ENCODE measurements at places on chromosomes 12 and 14. TPM values are rescaled to one million over a fixed set of nuclear protein-coding genes. Genes with fewer than 3 reads are reported as not detected.

The NDRG2 gene
- total RNA-seq, result 7.6 TPM

The PRB4 gene
- total RNA-seq, result not detected

The SIRT4 gene
- 1.4 TPM for total RNA-seq

The HRK gene
- not detected for total RNA-seq

The SIX1 gene
- total RNA-seq, result not detected

The LEMD3 gene
- 35.9 TPM for total RNA-seq

The B3GNT4 gene
- total RNA-seq, result 1.4 TPM

The GNG2 gene
- total RNA-seq, result 293 TPM

The OR6C2 gene
- not detected for total RNA-seq

The RTRAF gene
- 206 TPM for total RNA-seq

The RNASE4 gene
- total RNA-seq, result 0.63 TPM

The CAPZA3 gene
- total RNA-seq, result not detected

The VRTN gene
- not detected for total RNA-seq

The SDR9C7 gene
- total RNA-seq, result not detected

The VSIG10 gene
- total RNA-seq, result 8.2 TPM

The CCDC88C gene
- 147 TPM for total RNA-seq

The RND1 gene
- total RNA-seq, result 1.4 TPM

The RBP5 gene
- 0.29 TPM for total RNA-seq

DNA sequence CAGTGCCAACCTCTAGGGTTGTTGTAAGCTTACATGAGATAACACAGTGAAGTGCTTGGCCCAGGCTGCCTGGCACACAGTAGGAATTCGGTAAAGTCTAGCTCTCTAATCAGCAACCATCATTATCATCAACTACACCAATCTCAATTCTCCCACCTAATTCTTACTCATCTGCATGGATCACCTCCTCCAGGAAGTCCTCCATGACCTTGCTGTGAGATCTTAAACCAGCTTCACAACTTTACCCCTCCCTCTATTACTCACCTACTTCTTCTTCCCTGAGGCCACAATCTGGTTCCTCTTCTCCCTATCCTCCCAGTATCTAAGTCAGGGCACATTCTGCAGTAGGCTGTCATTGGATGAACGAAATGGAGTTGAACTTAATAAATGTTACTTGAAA, 67.3 kb downstream of the GSC start:
- no peak for DNase-seq

DNA sequence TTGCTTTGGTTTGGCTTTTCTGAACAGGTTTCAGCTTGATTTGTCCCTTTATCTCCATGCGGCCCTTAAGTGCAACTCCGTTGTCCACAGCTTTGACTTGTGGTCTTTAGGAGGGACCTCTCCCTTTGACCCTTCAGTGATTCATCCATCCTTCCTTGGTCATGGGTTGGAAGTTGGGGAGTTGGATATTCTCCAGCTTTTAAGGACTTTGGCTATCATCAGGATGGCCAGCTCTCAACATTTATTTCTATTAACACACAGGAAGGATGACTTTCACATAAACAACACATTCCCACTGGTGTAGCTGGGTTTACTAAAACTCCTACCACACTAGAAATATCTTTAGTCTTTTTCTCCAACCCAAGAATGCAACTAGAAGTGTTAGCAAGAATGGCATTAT, 50.9 kb upstream of the E2F7 start:
- DNase-seq, result no peak

- DNase-seq, result no peak
Measured at GRCh38 chr12:116598311-116599284, 39.4 kb downstream of the MAP1LC3B2 start.

DNA sequence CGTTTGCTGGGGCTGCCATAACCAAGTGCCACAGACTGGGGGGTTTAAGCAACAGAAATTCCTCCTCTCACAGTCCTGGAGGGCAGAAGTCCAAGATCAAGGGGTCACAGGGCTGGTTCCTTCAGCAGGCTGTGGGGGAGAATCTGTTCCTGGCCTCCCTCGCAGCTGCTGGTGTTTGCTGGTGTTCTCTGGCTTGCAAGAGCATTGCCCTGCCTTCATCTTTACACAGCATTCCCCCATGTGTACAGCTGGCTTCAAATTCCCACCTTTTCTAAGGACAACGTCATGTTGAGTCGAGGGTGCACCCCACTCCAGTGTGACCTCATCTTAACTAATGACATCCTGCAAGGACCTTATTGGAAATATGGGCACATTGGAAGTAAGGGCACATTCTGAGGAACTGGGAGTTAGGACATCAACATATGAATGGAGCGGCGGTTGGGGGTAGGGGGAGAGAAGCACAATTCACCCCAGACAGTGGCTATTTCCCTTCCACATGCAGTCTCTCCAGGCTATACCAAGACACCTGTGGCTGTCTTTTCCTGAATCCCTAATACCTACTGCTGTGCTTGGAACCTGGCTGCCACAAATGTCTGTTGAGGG, 123.6 kb downstream of the FOXN3 start:
- DNase-seq, result no peak

GRCh38 chr12:6030081-6030480, 85.0 kb upstream of the ANO2 start:
- DNase-seq, result no peak

- DNase-seq, result no peak
Measured at GRCh38 chr14:63573581-63573980, 30.4 kb upstream of the PPP2R5E start.

DNA sequence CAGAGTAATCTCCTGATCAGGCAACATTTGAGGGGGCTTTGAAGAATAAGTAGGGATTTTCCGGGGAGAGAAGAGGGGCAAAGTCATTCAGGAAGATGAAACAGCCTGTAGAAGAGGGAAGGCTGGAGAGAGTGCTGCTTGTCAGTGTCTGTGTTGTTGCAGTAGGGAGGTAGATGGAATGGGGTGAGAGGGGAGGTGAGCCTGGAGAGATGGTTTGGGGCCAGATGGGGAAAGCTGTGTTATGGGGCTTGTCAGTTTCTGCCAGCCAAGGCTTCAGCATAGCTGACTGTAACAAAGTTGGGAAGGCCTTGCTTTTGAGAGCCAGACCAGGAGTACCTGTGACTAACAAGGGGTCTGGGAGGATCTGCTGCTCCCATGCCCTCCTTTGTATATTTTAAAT, 18.0 kb downstream of the BICD1 start:
- DNase-seq, result peak; percentile 13

- no peak for DNase-seq
Measured at GRCh38 chr14:102827716-102828115, 50.5 kb downstream of the TRAF3 start.

DNA sequence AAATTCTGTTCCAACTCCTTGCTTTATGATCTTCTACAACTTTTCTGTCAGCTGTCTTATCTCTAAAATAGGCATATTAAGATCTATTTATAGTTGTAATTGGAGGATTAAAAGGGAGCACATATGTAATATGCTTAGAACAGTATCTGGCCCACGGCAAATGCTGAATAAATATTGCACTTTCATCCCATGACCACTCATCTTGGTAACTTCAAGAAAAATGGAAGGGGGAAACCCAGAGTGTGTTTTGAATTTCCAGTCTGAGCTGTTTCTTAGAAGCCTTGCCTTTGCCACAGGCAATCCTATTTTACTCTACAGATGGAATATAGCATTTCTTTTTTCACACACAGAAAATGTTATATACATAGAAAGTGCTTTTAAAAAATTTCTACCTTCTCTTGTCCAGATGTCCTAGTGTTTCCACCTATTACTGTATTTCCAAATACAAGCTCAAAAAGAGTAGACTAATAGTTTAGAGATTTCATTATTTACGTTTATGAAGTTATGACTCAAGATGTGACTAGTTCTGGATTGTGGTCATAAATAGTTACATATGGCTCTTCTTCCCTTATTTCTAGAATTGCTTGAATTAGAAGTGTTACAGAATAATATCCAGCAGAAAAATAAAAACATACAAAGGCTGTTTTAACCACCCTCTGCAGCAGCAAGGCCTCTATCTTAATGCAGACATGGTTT, 6.2 kb upstream of the STXBP6 start:
- DNase-seq, result no peak

- no peak for DNase-seq
Measured at GRCh38 chr14:45089813-45090212, 5.9 kb downstream of the PRPF39 start.

GRCh38 chr14:92341791-92342190, 18.8 kb downstream of the SLC24A4 start:
- no peak for DNase-seq

DNA sequence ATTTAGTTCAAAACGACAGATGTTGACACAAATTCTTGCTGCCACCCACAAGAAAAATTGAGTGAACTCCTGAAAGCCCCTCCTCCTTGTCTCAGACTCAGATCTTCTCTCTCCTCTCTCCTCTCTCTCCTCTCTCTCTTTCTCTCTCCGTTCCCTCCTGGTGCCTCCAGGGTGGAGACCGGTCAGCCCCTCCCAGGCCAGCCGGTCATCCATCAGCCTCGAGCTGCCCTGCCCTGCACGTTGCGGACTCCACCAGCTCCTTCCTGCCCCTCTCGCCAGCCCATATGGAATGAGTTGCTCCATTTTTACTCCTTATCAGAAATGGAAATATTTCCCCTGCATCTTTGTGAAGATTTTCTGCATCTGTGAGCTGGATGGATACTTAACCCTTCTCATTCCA, 103.8 kb downstream of the TBX5 start:
- no peak for DNase-seq

GRCh38 chr14:91177073-91178034, 63.5 kb downstream of the DGLUCY start:
- peak; percentile 82 for DNase-seq

DNA sequence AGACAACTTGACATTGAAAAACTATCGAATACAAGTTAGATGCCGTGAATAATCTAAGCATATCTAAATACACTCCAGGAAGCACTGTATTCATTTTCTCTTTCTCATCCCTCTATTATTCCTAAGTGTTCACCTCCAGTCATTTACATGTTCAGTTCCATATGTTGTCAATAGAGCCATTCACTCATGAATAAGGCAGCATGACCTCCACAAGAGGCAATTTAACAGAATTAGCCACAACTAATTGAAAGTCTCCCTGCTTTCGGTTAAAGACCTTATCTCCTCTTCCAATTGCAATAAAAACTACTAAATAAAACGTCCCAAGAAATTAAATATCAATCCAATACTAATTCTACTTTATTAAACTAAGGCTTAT, 1.8 kb downstream of the LRIG3 start:
- DNase-seq, result no peak

DNA sequence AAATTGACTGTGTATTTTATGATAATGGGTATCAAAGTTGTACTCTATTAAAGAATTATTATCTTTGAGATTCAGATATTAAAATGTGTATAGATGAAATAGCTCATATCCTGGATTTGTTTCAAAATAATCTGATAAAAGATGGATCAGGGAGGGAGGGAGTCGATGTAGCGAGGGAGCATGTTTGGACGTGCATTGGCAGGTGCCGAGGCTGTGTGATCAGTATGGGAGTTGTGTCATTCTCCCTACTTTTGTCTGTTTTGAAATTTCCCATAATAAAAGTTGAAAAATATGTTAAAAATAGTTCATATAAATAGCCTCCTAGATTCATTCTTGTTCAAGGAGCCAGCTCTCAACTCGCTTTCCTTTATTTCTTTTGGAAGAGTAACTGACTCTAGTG, 171.6 kb upstream of the HIF1A start:
- DNase-seq, result no peak

GRCh38 chr14:103022685-103023044, 34.7 kb downstream of the CDC42BPB start:
- no peak for DNase-seq

GRCh38 chr12:31250179-31250578, 75.8 kb downstream of the SINHCAF start:
- no peak for DNase-seq

DNA sequence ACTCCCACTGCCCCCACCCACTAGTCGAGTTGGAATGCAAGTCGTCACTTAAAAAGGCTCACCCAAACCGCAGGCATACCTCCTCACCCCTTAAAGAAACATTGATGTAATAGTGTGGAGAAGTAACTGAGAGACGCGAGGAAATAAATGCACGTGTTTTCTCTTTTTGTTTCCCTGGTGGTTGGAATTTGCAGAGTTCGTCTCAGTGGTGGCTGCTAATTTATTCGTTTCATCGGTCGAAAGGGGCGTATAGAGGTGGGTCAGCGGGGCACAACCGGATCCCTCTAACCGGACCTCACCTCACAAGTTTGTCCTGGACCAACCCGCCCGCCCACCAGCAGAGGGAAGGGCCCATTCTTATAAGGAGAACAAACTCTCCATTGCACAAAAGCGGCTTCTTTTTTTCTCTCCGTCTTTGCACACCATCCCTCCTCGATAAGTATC, 5.0 kb upstream of the NPAS3 start:
- no peak for DNase-seq

DNA sequence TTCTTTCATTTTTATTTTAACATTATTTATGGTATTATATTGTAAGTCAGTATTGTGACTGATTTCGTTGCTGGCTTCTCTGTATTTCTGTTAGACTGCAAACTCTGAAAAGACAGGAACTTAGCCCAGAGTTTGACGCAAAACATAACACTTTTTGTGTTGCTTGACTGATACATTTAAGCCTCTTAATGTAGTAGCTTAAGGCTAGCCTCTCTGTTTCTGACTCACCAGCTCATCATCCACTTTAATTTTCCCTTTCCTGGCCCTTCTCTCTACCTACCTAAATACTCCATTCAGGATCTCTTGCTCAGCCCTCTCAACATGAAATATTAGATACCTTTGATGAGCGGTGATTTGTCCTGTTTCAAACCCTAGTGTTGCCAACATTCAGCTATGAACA, 420.6 kb downstream of the LRFN5 start:
- DNase-seq, result no peak

DNA sequence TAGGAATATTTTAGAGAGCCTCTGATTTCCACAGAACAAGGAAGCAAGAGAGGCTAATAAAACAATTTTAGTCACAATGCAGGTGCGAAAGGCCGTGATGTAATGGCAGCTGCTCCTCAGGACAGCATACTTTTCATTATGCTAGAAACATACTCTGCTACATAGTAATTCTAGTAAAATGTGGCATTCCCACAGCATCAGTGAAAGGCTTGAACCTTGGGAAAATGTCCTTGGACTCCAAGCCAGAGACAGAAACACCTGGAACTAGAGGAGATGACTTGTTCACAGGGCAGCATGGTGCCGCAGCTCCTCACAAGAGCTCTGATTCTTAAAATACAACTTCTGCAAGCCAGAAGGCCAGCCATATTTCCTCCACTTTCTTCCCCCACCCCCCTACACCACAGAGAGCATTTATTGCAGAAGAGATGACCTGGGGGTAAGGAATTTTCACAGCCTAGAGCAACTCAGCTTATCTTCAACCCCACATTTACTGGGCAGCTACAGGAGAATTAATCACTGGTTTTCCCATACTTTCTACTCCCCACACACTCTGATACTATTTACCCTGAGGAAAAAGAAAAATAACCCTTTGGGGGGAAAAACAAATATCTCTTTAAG, 15.8 kb downstream of the ABCC9 start:
- DNase-seq, result no peak

GRCh38 chr14:32846821-32847365, 91.8 kb upstream of the NPAS3 start:
- no peak for DNase-seq

DNA sequence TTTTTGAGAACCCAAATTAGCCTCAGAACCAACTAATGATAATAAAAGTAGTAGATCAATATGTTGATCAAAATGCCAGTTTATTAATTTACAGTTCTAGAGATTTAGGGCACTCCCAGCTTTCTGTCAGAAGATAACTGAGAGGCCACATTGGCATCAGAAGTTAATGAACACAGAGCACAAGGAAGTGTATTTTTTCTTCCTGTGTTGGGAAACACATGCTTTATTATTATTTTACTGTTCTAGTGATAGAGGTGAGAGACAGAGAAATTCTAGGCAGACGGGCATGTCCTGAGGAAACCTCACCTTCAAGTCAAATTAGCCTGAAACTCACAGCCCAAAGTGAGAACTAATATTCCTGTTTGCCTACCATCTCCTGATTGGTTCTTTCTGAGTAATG, 213.7 kb downstream of the PCNX1 start:
- DNase-seq, result no peak
